Right lobe of liver (tissue), 6 donors: ENCODE measurements at places on chromosomes 7 and 10. TPM values are rescaled to one million over a fixed set of nuclear protein-coding genes. Genes with fewer than 3 reads are reported as not detected.

The CLRN3 gene
- total RNA-seq: 24.9 TPM

The PTPRN2 gene
- total RNA-seq: 0.87 TPM

The TMEM236 gene
- total RNA-seq: 0.12 TPM

The CPN1 gene
- 43.4 TPM for total RNA-seq

The PKD2L1 gene
- 0.26 TPM for total RNA-seq

The POLR2J2 gene
- total RNA-seq: 4.9 TPM

The MYPN gene
- not detected for total RNA-seq

The NKX1-2 gene
- total RNA-seq: not detected

DNA sequence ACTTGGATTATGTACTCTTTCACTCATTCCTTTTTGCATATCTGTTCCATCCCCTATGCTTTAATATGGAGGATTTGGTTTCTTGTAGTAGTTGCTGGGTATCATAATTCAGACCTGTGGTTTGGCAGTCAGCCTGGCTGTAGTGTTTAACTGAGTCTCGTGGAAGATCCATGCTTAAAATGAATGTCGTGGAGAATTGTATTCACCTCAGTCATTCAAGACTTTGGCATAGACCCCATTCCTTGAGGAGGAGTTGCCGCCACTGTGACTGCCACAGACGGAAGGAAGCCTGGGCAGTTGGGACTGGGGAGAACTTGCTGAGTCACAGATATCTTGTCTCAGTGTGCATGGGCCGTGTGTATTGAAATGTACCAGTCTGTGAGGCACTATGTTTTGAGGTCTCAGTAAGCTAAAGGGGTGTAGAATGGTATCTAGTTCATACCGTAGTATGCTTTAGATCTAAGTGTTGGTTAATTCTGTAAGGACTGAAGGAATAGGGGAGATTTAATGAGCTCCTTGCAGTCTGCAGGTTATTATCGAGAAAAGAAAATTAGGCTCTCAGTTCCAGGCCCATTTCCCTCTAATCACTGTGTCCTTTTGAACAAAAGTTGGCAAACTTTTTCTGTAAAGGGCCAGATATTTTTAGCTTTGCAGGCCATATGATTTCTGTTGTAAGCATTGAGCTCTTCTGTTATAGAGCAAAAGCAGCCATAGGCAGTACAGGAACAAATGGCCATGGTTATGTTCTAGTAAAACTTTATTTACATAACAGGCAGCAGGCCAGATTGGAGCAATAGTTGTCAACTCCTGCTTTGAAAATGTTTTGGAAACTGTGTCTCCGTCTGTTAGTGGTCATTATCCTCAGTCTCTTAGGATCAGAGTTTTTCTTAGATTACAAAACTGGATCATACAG, 76.8 kb downstream of the TPST1 start:
- H3K27me3 ChIP-seq: no peaks in the 10 kb centered on the region
- no peaks in the 10 kb centered on the region for H3K36me3 ChIP-seq
- H3K27ac ChIP-seq: peak overlapping the region; percentile 58
- no peak for DNase-seq
- no peaks in the 10 kb centered on the region for H3K4me1 ChIP-seq

DNA sequence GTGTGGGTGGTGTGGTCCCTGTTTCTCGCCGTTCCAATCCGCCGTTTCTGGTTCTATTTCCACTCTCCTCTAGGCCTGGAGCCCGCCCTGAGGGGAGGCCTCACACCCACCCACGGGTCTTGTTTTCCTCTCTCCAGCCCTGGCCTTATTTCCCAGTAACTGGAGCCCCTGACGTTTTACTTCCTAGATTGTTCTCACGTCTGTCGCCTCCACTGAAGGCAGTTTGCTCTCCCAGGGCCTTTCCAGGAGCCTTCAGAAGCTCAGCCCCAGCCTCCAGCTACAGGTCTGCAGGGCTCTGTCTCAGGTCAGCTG, 30.6 kb downstream of the CFAP46 start:
- H3K36me3 ChIP-seq: no peaks in the 10 kb centered on the region
- no peak for DNase-seq
- no peak overlapping the region for H3K27ac ChIP-seq
- no peaks in the 10 kb centered on the region for H3K4me1 ChIP-seq
- H3K27me3 ChIP-seq: no peaks in the 10 kb centered on the region
- no peak overlapping the region for H3K4me3 ChIP-seq

GRCh38 chr7:47846138-47846836, 102.0 kb downstream of the PKD1L1 start:
- no peak overlapping the region for H3K27ac ChIP-seq
- no peaks in the 10 kb centered on the region for H3K27me3 ChIP-seq
- no peak overlapping the region for H3K4me3 ChIP-seq
- no peaks in the 10 kb centered on the region for H3K4me1 ChIP-seq

DNA sequence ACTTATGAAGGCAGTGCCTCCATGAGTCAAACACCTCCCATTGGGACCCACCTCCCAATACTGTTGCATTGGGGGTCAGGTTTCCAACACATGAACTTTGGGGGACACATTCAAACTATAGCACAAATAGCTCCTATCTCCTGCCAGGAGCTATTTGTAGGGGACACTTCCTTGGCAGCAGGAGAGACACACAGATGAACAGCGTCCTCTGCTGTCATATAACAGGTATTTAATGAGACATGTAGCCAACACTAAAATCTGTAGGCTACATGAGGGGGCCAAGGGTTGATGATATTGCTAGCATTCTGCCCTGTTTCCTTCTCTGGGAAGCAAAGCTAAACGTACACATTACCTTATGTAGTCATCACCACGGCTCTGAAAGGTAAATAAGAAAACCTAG, 2.6 kb upstream of the GPR26 start:
- H3K27me3 ChIP-seq: no peaks in the 10 kb centered on the region
- H3K36me3 ChIP-seq: no peaks in the 10 kb centered on the region
- DNase-seq: no peak
- H3K4me3 ChIP-seq: no peak overlapping the region

DNA sequence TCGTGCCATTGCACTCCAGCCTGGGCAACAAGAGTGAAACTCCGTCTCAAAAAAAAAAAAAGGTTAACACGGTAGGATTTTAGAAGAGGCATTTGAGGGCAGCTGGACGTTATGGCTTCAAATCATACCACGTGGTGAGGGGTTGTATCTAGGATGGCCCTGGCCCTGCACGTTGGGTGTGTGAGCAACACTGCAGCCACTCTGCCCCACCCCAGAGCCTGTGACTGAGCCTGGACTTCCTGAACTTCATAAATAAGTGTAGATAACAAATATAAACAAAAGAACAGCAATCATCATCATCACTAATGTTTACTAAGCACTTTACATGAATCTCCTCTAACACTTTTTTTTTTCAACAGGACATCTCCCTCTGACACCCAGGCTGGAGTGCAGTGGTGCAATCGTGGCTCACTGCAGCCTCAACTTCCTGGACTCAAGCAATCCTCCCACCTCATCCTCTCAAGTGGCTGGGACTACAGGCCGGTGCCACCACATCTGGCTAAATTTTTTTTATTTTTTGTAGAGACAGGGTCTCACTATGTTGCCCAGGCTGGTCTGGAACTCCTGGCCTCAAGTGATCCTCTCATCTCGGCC, 169.5 kb upstream of the FRMD4A start:
- no peaks in the 10 kb centered on the region for H3K4me1 ChIP-seq
- H3K27ac ChIP-seq: no peak overlapping the region
- no peaks in the 10 kb centered on the region for H3K36me3 ChIP-seq

DNA sequence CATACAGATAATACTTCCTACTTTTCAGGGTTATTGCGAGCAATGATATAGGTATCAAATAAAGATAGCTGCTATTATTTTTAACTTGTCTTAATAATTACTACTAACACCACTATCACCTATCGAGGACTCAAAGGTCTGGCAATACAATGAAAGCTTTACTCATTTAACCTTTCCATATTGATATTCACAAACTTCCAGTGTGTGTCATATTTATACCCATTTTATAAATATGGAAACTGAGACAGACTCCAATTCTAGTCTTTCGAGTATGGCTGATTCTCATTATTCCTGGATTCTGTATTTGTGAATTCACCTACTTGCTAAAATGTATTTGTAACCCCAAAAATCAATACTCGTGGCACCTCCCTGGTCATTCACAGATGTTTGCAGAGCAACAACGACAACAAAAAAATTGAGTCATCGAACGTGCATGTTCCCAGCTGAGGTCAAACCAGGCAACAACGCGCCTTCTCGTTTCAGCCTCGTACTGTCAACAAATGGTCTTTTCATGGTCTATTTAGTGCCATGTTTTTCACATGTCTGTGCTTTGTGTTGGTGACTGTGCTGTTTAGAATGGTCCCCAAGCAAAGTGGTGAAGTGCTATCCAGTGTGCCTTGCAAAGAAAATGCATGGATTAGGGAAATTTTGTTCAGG, 51.7 kb downstream of the SMURF1 start:
- H3K36me3 ChIP-seq: no peaks in the 10 kb centered on the region
- H3K27ac ChIP-seq: peak overlapping the region; percentile 64
- DNase-seq: peak; percentile 65
- no peaks in the 10 kb centered on the region for H3K27me3 ChIP-seq
- H3K4me3 ChIP-seq: no peak overlapping the region

- no peak for DNase-seq
- H3K27ac ChIP-seq: no peak overlapping the region
- no peaks in the 10 kb centered on the region for H3K27me3 ChIP-seq
- no peaks in the 10 kb centered on the region for H3K36me3 ChIP-seq
- no peaks in the 10 kb centered on the region for H3K4me1 ChIP-seq
Observed at GRCh38 chr10:129417870-129418269, 49.2 kb upstream of the MGMT start.

DNA sequence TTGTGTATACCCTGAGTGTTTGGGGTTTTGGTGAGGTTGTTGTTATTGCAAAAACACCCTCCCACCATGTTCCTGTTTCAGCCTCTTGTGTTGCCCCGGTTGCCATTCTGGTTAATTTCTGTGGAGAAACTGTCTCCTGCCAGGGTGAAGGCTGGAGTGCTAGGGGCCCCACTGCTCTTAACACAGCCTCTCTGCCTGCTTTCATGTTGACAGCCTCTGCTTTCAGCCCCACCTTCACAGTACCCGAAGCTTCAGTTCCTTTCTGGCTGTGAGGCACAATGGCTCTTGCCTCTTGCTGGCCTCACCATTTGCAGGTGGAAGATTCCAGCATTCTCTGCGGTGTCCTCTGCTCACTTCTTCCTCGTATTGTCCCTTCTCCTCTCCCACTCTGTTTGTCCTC, 19.2 kb downstream of the SLC18A2 start:
- H3K36me3 ChIP-seq: no peaks in the 10 kb centered on the region
- no peaks in the 10 kb centered on the region for H3K27me3 ChIP-seq
- no peak overlapping the region for H3K27ac ChIP-seq
- no peaks in the 10 kb centered on the region for H3K4me1 ChIP-seq
- DNase-seq: no peak

- peak overlapping the region; percentile 23 for H3K27ac ChIP-seq
- no peaks in the 10 kb centered on the region for H3K27me3 ChIP-seq
- H3K4me1 ChIP-seq: peaks cover 11% of the 10 kb centered on the region
- no peaks in the 10 kb centered on the region for H3K36me3 ChIP-seq
- no peak overlapping the region for H3K4me3 ChIP-seq
- peak; percentile 41 for DNase-seq
Observed at GRCh38 chr10:72242675-72243074, 26.6 kb upstream of the ASCC1 start.

GRCh38 chr10:14146501-14146900, 184.2 kb downstream of the FRMD4A start:
- no peak for DNase-seq
- H3K27ac ChIP-seq: no peak overlapping the region
- no peaks in the 10 kb centered on the region for H3K4me1 ChIP-seq
- no peaks in the 10 kb centered on the region for H3K36me3 ChIP-seq

- no peak overlapping the region for H3K4me3 ChIP-seq
- no peaks in the 10 kb centered on the region for H3K27me3 ChIP-seq
- no peak for DNase-seq
- no peak overlapping the region for H3K27ac ChIP-seq
- no peaks in the 10 kb centered on the region for H3K4me1 ChIP-seq
Observed at GRCh38 chr7:137885678-137886077, 38.9 kb upstream of the DGKI start.

GRCh38 chr10:78852466-78853240, 216.1 kb upstream of the ZMIZ1 start:
- no peak overlapping the region for H3K27ac ChIP-seq
- H3K27me3 ChIP-seq: no peaks in the 10 kb centered on the region
- DNase-seq: no peak
- no peaks in the 10 kb centered on the region for H3K36me3 ChIP-seq
- no peaks in the 10 kb centered on the region for H3K4me1 ChIP-seq

DNA sequence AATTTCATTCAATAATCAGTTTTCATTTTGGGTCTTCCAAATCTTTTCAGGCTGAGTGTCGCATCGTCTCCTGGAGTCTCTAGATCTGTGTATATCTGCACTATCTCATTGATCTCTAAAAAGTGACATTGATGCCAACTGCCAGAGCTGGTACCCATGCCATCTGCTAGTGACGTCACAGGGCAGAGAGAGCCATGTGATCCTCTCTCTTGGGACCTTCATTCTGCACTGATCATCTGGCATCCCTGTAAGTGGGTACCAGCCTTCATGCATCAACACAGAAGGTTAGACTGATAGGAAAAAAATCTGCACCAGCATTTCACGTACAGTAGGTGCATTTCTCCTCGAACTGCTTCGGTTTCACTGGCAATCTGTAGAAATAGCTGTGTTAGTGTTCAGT, at the start of gene NEUROD6:
Gene NEUROD6 (minus strand): TSS at position 124 of the 400 bp plus-strand sequence. CDS start 1,458 bp downstream, outside the sequence.
- H3K36me3 ChIP-seq: no peaks in the 10 kb centered on the region
- no peak within 1 kb of the TSS for H3K27ac ChIP-seq
- no peaks in the 10 kb centered on the region for H3K27me3 ChIP-seq
- H3K4me1 ChIP-seq: no peaks in the 10 kb centered on the region

DNA sequence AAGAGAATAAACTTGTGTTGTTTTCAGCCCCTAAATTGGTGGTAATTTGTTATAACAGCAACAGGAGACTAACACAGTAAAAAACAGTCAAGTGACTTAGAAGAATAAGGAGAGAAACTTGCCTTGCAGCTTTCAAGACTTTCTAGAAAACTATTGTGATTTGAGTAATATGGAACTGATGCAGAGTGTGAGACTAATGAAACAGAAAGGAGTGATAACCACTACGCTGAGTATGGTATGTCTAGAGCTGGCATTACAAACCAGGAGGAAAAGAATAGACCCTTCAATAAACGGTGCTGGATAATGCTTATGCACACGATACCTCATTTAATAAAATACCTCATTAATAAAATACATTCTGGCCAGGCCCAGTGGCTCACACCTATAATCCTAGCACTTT, 99.9 kb downstream of the CREM start:
- no peaks in the 10 kb centered on the region for H3K36me3 ChIP-seq
- H3K4me1 ChIP-seq: no peaks in the 10 kb centered on the region
- H3K4me3 ChIP-seq: no peak overlapping the region
- H3K27me3 ChIP-seq: no peaks in the 10 kb centered on the region
- H3K27ac ChIP-seq: no peak overlapping the region
- DNase-seq: no peak

DNA sequence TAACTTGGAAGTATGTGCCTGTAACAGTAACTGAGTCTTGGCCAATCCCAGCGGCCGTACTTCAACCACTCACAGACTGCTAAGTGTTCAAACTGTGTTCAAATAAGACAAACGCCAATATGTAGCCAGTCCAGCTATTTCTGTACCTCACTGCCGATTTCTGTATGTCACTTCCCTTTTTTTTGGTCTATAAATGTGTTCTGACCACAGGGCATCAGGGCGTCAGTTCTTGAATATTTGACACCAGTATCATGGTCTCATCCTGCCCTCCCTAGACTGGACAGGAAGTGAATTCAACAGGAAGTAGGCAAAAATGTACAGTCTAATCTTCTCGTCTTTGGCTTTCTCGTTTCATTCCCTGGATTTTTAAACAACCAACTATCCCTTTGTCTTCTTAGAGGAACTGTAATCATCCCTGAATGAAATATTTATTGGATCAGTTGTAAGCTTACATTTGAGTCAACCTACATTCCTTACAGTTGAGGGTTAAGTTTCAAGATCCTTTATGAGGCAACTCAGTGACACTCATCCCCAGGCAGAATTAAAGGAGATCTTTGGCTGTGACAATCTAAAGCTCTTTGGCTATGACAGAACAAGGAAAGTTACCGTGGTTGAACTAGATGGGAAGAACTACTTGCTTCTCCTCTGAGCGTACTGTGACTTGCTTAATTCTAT, 232.7 kb downstream of the NSUN6 start:
- no peaks in the 10 kb centered on the region for H3K4me1 ChIP-seq
- H3K36me3 ChIP-seq: no peaks in the 10 kb centered on the region
- DNase-seq: no peak
